ENCODE measurements at places on chromosomes 1 and 21.

- DNase-seq: no peak
These were observed 791 bp upstream of the CHI3L1 start for GRCh38 chr1:203187304-203187685.

DNA sequence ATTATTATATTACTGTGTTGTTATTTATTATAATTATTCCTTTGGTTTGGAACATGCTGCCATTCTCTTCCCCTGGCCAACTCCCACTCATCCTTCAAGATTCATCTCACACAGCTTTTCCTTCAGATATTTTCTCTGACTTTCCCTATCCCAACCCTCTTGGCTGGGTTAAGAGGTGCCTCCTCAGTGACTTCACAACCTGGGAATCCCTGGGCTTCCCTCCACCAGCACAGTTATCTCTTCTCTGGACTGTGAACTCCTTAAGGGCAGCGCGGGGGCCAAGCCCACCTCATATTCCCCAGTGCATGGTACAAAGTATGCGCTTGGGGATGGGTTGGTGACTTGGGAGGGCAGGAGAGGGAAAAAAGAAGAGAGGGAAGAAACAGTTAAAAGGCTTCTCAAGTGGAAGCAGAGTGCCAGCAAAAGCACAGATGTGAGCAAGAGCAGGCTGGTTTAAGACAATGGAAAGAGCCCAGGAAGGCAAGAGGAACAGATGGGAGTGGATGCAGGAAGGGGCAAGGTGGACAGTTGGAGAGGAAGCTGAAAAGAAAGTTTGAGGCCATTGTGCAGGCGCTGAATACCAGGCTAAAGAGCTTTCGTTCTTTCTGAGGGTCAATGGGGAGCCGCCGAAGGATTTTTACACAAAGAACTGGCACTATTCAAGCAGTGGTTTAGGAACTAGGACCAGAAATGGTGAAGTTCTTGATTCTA is 132.3 kb downstream of the BEND5 start:
- no peak for DNase-seq

GRCh38 chr1:29672416-29673227 is 436.3 kb downstream of the PTPRU start:
- DNase-seq: no peak

DNA sequence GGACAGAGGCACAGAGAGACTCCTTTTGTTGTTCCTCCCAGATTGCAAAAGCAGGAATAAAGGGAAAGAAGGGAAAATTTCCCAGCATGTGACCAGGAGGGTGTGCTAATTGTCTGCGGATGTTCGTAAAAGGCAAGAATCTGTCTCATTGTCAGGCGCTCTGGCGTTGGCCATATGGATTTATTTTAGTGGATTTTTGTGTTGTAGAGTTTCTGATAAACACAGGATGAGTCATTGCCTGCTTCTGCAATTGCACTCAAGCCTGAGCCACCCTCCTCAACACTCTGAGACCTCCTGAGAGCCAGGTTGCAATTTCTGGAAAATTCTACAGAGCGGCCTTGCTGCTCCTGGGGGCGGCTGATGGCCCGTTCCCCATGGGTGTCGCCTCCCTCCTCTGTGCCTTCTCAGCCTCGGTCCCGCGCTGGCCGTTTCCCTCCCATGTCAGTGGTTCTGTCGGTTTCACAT is 227.7 kb downstream of the KAZN start:
- no peak for DNase-seq

- no peak for DNase-seq
These were observed 19.0 kb upstream of the IFNLR1 start for GRCh38 chr1:24206083-24206464.

DNA sequence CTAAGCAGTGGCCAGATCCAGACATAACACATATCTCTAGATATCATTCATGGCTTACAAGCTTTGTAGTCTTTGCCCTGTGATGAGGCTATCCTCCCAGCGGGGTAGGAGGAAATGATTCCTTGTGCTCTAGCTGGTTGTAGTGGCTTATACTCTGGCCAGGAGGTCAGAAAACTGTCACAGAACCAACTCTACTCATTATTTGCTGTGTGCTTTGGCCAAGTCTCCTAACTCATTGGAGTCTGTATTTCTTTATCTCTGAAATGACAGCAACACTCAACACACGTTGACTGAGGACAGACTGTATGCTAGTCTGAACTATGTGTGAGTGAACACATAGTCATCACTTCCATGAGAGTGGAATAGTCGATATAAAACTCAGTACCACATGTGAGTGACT is 116.7 kb upstream of the F3 start:
- DNase-seq: no peak

- DNase-seq: no peak
These were observed 280.2 kb upstream of the USP25 start for GRCh38 chr21:15449556-15449955.

- DNase-seq: no peak
These were observed 584.9 kb upstream of the PBX1 start for GRCh38 chr1:163974120-163974519.

DNA sequence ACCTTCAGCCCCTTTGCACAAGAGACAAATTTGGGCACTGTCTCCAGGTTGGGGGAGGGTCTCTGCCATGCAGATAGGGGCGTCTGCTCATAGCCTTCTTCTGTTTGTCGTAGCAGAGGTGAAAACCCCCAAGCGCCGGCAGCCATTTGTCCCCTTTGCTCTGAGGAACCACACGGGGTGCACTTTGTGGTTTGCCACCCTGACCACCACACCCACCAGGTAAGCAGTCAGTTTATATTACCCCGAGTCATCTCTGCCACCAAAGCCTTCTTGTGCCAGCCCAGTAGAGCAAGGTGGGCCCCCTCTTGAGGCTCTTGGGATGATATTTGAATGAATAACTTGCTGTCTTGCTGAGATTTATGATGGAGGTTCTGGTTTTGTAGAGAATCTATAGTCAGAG is 111.8 kb downstream of the VPS13D start:
- DNase-seq: no peak

- DNase-seq: no peak
These were observed 747.9 kb upstream of the NCAM2 start for GRCh38 chr21:20250337-20250736.

- DNase-seq: no peak
These were observed 82.6 kb downstream of the OLFML2B start for GRCh38 chr1:161940866-161941591.

- DNase-seq: no peak
These were observed 7.1 kb upstream of the THEM5 start for GRCh38 chr1:151860504-151861187.

DNA sequence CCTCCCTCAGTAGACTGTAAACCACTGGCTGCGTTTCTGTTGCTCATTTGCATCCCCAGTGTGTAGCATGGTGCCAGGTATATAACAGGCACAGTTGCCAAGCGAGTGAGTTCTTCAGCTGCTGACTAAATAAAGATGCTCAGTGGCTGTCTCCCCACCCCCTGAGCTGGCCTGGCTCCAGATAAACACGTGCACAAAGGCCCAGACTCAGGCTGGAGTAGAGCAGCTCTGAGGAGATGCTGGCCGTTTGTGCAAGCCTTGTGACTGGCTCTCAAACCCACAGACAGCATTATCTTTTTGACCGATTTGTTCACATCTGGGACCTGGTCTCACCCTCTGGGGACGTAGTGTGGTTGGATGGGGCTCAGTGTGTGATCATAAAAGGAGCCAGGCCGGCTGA is 7.1 kb downstream of the CHRNB2 start:
- no peak for DNase-seq

- DNase-seq: no peak
These were observed 257.2 kb downstream of the LRRC7 start for GRCh38 chr1:69824932-69825331.

DNA sequence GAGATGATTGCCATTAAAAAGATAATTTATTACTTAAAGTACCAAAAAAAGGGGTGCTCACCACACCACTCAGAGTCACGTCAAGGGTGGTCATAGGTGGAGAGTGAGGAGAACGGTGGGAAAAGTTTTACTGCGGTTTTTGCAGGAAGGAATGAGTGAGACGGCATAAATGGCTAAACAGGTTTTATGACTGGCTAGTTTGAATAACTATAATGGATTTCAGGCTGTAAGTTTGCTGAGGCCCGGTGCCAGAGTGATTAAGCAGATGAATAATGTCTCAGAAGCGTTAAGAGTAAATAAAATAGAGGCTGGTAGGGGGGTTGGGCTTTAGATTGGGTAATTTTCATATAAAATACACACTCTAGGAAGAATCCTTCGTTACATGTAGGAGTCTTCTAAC is 1337.8 kb downstream of the AMY1C start:
- no peak for DNase-seq
